ENCODE measurements at places on chromosomes 1 and 21. TPM values are rescaled to one million over a fixed set of nuclear protein-coding genes. Genes with fewer than 3 reads are reported as not detected.

The CELA3B gene
- total RNA-seq = not detected

The RIMKLA gene
- not detected for total RNA-seq

The SH3BGR gene
- 1.7 TPM for total RNA-seq

The FLG2 gene
- total RNA-seq = not detected

The CRYZL1 gene
- 60.6 TPM for total RNA-seq

The JAM2 gene
- total RNA-seq = 1.3 TPM

The ZZZ3 gene
- total RNA-seq = 68.3 TPM

The SLC44A3 gene
- not detected for total RNA-seq

DNA sequence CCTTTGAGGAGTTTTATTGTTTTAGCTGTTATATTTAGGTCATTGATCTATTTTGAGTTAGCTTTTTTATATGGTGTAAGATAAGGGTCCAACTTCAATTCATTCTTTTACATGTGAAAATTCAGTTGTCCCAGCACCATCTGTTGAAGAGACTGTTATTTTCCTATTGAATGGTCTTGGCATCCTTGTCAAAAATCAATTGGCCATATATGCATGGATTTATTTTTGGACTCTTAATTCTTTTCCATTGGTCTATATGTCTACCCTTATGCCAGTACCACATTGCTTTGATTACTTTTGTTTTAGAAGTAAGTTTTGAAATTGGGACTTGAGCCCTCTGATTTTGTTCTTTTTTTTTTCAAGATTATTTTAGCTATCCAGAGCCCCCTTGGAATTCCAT is 35.8 kb upstream of the HUNK start:
- DNase-seq = no peak
- no peak overlapping the region for H3K4me3 ChIP-seq
- H3K27me3 ChIP-seq = no peaks in the 10 kb centered on the region
- H3K4me1 ChIP-seq = peaks cover 4% of the 10 kb centered on the region
- H3K27ac ChIP-seq = no peak overlapping the region

- DNase-seq = peak; percentile 81
- H3K4me1 ChIP-seq = peaks cover 7% of the 10 kb centered on the region
- no peak overlapping the region for H3K4me3 ChIP-seq
- H3K36me3 ChIP-seq = peaks cover 2% of the 10 kb centered on the region
- H3K27me3 ChIP-seq = no peaks in the 10 kb centered on the region
- no peak overlapping the region for H3K27ac ChIP-seq
Measured at GRCh38 chr1:149962039-149962647, 25.5 kb upstream of the MTMR11 start.

DNA sequence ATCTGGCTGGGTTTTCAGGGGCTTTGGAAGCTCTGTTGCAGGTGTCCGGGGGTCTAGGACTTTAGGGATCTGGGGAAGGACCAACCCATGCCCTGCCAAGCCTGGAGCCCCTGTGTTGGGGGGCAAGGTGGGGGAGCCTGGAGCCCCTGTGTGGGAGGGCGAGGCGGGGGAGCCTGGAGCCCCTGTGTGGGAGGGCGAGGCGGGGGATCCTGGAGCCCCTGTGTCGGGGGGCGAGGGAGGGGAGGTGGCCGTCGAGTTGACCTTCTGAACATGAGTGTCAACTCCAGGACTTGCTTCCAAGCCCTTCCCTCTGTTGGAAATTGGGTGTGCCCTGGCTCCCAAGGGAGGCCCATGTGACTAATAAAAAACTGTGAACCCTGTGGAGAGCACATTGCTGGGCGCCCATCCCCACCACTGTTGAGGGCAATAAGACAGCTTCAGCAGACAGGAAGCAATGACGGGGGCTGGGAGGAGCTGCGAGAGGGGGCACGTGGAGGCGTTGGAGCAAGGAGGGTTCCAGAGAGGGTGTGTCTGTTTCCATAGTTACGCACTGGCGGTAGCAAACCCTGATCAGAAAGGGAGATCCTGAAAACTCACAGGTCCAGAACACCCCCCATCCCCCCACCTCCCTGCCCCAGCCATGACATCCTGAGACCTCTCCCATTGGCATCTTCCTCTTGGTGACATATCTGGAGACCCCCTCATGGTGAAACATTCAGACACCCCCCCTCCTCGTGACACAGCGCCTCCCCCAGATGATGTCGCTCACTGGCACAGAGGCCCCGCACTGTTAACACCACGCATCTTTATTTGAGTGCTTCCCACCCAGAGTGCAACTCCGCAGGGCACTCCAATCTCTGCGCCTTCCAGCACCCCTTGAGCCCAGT is 8.4 kb downstream of the MYBPH start:
- no peak overlapping the region for H3K27ac ChIP-seq
- H3K4me3 ChIP-seq = no peak overlapping the region
- H3K27me3 ChIP-seq = no peaks in the 10 kb centered on the region

DNA sequence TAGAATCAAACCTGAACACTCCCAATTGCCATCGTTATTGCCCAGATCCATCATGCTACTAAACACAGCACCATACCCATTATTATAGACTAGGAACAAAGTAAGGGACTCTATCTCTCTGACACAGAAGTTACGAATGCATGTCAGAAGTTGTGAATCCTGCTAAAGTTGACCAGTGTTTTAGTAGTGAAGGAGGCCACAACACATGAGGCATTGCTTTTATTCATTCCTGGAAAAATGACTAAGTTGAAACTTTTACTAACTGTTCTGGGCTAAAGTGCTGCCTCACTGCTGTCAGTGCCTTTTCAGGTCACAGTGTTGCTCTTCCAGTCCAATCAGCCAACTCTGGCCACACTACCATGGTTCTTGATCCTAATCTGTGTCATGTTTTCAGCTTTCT is 911.1 kb downstream of the TTLL7 start:
- no peak overlapping the region for H3K27ac ChIP-seq
- H3K4me3 ChIP-seq = no peak overlapping the region

- no peak for DNase-seq
- no peaks in the 10 kb centered on the region for H3K4me1 ChIP-seq
- H3K27ac ChIP-seq = no peak overlapping the region
- no peak overlapping the region for H3K4me3 ChIP-seq
- no peaks in the 10 kb centered on the region for H3K36me3 ChIP-seq
Measured at GRCh38 chr1:15231714-15232201, 15.3 kb upstream of the FHAD1 start.

- no peak for DNase-seq
- H3K27ac ChIP-seq = no peak overlapping the region
- no peaks in the 10 kb centered on the region for H3K36me3 ChIP-seq
- H3K4me1 ChIP-seq = no peaks in the 10 kb centered on the region
- peaks cover 2% of the 10 kb centered on the region for H3K27me3 ChIP-seq
Measured at GRCh38 chr1:40595623-40596022, 64.2 kb downstream of the ZNF684 start.

- H3K36me3 ChIP-seq = no peaks in the 10 kb centered on the region
- H3K27ac ChIP-seq = no peak overlapping the region
- H3K4me3 ChIP-seq = no peak overlapping the region
- DNase-seq = no peak
- no peaks in the 10 kb centered on the region for H3K27me3 ChIP-seq
- H3K4me1 ChIP-seq = no peaks in the 10 kb centered on the region
Measured at GRCh38 chr1:107536266-107536665, 395.4 kb downstream of the NTNG1 start.

DNA sequence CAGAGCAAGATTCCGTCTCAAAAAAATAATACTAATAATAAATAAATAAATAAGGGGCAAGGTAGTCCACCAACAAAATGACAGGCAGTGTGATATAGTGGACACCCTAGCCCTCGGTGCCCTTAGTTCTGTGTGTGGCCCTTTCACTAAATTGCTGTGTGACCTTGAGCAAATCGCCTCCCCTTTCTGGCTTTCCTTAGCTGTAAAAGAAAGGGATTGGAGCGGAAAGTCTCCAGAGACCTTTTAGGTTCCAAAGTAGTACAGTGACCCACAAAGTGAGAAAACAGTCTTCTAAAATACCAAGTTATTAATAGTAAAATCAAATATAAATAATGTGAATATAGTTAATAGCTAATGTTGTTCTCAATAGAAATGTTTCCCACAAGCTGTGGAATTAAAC is 7.6 kb downstream of the LMNA start:
- no peaks in the 10 kb centered on the region for H3K36me3 ChIP-seq
- no peak for DNase-seq
- H3K27me3 ChIP-seq = peaks cover 29% of the 10 kb centered on the region
- peaks cover 11% of the 10 kb centered on the region for H3K4me1 ChIP-seq

- H3K36me3 ChIP-seq = no peaks in the 10 kb centered on the region
- H3K4me1 ChIP-seq = no peaks in the 10 kb centered on the region
- DNase-seq = no peak
Measured at GRCh38 chr1:235511470-235512240, 7.4 kb upstream of the B3GALNT2 start.

DNA sequence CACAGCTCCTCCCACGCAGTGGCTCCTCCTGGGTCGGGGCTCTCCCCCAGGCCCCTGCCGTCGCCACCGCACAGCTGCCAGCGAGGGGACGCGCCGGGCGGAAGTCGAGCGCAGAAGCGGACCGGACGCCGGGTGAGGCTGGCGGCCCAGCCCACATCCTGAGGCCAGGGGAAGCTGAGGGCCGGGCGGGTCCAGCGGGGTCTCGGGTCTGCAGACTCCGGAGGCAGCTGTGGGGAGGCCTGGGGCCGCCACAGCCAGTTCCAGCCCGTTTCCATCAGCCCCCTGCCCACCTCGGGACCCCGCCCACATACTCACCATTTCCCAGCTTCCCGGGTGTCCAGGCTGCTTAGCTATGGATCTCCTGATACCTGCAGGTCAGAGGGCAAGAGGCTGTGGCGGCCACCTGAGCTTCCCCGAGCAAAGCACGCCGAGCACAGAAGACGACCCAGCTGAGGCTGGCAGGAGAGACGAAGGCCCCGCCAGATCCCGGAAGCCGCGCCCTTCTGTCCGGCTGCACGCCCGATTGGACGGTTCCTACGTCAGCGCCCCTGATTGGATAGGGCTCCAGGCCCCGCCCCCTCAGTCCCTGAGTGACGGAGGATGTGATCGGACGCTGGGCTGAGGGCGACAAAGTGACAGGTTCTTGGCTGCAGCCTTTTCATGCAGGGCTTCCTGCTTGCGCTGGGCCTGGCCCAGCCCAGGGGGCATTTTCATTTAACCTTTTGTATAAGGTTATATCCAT is 38.7 kb upstream of the ZNF124 start:
- no peaks in the 10 kb centered on the region for H3K27me3 ChIP-seq
- peaks cover 38% of the 10 kb centered on the region for H3K4me1 ChIP-seq
- peak overlapping the region; percentile 73 for H3K4me3 ChIP-seq
- peaks cover 7% of the 10 kb centered on the region for H3K36me3 ChIP-seq
- DNase-seq = peak; percentile 96
- H3K27ac ChIP-seq = peak overlapping the region; percentile 87

- no peak overlapping the region for H3K27ac ChIP-seq
- H3K4me1 ChIP-seq = no peaks in the 10 kb centered on the region
- H3K27me3 ChIP-seq = no peaks in the 10 kb centered on the region
- DNase-seq = no peak
Measured at GRCh38 chr1:85417876-85418275, 47.1 kb downstream of the DDAH1 start.

Data from B cell (primary cell).